Large intestine (tissue), 12 donors: ENCODE measurements at places on chromosomes 7 and 10.

DNA sequence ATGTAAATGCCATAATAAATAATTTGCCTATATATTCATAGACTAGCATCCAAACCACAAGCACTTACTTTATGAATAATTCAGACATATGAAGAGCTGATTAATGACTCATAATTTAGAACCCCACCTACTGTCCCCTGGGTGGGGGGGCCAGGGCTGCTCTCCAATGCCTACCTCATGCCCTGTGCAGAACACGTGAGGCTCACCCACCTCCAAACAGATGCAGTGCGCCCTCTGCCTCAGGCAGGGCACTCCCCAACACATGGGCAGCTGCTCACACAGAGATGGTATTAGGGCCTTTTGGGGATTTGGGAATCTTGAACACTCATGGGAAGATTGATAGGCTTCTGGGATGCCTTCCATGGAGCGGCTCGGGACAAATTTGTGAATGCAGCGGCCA, 75.1 kb upstream of the INSIG1 start:
- no peak for DNase-seq

GRCh38 chr10:113683300-113683699, 3.6 kb downstream of the CASP7 start:
- DNase-seq: no peak

GRCh38 chr10:130244031-130244927, 108.1 kb downstream of the GLRX3 start:
- DNase-seq: no peak

DNA sequence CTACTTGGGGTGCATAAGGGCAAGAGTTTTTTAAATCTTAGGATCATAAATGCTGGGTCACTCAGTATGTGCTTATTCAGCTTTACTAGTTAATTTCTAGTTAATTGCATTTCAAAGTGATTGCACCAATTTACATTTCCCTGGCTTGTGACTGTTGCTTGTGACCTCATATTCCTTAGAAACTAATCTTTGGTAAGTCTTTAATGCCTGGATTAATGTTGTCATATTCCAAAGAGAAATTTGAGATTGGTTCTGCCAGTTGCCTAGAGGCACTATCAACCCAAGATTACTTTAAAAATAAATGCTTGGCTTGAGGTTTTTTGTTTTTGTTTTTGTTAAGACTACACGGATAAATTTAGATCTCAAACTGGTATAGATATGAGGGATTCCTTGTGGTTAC, 103.1 kb downstream of the ANK3 start:
- no peak for DNase-seq
